ENCODE measurements at places on chromosomes 1 and 21.

DNA sequence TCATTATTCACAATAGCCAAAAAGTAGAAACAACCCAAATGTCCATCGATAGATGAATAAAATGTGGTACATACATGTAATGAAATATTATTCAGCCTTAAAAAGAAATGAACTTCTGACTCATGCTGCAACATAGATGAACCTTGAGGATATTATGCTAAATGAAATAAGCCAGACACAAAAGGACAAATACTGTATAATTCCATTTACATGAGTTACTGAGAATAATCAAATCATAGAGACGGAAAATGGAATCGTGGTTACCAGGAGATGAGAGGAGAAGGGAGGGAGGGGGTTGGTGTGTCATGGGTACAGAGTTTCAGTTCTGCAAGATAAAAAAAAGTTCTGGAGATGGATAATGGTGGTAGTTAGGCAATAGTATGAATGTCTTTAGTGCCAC, 184.1 kb downstream of the PSMG1 start:
- DNase-seq = no peak

DNA sequence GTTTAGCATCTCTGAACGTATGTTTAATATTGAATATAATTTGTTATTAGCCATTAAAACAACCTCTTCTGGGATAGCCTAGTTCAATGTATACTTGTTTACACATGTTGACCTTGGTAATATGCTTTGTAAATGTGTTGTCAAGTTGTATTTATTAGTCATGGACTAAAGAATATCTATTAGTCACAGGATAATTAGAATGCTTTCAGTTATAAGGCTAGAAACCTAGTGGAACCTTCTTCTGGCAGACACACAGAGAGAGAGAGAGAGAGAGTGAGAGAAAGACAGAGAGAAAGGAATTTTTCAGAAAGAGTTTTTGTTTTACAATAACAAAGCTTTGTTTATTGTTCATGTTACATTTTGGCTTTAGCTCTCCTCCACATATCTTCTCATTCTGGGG, 181.1 kb upstream of the APP start:
- DNase-seq = no peak

DNA sequence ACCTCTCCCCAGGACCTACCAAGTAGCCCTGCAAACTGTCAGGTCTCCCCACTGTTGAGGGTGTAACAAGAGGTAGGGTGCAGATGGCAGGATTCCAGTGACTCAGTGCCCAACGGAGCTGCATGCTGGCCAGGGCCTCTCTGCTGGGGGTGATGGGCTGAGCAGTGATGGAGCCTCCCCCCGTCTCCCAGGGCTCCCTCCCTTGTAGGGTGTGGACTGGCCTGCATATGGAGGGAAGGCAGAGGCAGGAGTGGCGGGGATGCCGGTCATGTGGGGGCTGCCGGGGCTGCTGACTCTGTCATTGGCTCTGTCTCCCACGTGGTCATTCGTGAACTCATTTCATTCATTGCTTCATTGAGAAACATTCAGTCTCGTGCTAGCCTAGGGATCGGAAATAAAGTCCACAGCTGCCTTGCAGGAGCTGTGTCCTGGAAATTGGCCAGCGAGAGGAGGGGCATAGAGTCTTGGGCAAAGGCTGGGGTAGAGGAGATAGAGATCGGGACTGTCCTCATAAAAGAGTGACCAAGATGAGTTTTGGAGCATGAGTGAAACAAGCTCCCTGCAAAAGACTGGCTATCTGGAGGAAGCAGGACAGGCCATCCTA, 22.9 kb upstream of the DISP3 start:
- no peak for DNase-seq

DNA sequence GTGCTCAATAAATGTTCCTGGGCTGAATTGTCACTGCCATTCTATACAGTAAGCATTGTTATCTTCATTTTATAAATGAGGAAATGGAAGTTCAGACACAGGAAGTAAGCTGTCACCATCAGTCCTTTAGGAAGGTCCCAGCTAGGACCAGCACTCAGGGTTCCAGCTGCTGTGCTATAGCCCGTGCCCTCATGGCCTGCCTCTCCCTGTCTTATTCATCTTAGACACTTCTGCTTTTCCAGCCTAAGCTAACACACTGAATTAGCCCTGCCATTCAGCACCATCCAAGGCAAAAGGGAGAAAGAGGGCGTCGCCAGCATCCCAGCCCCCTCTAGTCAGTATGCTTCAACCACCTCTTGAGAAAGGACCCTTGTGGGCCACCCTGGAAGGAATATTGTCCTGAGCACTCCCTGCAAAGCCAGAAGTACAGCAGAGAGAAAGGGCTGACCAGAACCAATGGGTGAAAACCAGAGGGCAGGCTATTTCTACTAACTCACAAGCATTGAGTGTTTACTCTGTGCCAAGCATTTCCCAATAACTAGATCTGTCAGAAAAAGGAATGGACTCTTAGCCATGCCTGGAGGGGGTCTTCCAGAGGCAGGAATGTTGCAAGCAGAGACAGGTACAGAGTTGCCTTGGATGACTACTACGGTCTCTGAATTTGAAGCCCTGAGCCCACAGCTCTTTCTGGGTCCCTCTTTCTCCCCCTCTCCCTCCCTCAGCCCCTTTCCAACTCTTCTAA, 77.9 kb upstream of the NFIA start:
- no peak for DNase-seq

DNA sequence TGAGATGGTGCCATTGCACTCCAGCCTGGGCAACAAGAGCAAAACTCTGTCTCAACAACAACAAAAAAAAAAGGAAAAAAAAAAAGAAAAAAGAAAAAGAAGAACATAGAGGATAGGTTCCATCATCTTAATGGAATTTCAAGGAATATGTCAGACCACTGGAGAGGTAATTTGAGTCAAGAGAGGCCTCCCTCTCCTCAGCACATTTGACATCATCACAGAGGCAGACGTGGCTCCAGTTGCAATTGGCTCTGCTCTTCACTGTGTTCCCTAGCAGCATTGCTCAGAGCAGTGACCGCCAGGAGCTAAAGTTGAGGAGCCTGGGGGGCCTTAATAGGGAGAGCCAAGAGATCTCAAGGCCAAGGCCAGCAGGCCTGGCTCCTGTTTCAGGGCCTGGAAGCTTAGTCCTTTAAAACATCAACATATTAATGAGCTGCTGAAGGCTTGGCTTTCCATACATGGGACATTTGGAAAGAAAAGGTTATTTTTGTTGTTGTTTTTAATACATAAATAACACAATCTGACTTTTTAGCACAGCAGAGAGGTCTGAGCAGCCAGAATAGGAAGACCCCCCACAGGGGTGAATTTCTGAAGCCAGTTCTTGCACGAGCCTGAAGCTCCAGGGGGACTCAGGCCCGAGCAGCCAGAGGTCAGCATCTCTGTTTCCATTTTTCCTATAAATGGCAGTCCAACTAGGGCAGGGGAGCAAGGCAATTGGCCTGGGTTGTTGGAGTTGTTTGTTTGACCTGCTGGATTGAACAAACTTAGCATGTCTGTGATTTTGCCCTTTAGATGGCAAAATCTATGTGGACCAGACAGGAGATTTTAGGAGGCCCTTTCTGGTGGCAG, 118.3 kb upstream of the FGGY start:
- no peak for DNase-seq

DNA sequence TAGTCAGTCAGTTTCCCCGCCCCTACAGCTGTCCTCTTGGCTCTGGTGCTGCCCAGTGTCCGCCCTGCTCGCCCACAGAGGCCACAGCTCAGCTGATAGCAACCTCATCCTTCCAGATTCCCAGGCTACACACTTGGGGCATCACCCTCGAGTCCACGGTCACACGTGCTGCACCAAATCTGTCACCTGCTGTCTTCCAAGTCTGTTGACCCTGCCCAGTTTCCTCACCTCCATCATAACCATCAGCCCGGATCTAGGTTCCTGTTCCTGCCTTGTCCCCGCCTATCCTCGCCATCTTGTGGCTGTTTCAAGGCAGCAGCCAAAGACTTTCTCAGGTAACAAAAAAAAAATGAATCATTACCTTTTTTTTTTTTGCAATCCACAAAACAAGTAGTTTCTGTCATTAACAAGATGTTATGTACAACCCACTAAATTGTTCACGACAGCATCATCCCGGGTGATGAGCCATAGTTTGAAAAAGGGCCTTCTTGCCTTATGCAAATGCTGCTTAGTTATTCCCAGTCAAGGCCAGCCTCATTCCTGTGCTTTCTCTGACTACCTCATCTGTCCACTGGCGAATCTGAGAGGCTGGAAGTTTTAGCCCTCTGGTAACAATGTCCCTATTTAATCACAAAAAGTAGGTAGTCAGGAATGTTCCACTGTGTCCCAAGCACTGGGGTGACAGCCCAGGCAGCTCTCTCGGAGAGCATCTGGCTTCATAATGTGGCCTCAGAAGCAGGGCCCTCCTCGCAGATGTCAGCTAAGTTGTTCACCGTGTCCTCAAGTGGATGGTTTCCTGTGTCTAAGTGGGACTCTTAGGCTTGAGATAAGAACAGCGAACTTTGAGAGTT, 4.9 kb upstream of the MIIP start:
- no peak for DNase-seq

- no peak for DNase-seq
Measured at GRCh38 chr1:206080026-206080820, 27.2 kb downstream of the RHEX start.

- no peak for DNase-seq
Measured at GRCh38 chr1:240524356-240525069, 87.4 kb downstream of the GREM2 start.

DNA sequence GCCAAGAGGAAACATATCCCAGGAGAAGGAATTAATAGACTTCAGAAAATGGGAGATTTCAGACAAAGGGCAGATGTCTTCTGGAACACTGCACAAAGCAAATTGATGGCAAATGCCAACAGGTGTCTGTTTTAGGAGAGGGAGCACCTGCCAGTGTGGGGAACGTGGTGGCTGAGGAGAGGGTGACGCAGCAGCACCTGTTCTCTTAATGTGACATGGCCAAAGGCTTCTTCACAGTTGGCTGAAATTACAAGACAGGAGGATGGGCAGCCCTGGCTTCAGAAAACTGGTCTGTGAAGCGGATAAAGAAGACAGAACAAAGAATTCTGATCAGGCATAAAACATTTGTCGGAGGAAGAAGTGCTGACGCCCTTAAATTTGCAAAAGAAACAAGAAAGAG, 178.7 kb upstream of the RUNX1 start:
- DNase-seq = no peak

GRCh38 chr1:211101481-211101880, 32.5 kb downstream of the KCNH1 start:
- DNase-seq = no peak

DNA sequence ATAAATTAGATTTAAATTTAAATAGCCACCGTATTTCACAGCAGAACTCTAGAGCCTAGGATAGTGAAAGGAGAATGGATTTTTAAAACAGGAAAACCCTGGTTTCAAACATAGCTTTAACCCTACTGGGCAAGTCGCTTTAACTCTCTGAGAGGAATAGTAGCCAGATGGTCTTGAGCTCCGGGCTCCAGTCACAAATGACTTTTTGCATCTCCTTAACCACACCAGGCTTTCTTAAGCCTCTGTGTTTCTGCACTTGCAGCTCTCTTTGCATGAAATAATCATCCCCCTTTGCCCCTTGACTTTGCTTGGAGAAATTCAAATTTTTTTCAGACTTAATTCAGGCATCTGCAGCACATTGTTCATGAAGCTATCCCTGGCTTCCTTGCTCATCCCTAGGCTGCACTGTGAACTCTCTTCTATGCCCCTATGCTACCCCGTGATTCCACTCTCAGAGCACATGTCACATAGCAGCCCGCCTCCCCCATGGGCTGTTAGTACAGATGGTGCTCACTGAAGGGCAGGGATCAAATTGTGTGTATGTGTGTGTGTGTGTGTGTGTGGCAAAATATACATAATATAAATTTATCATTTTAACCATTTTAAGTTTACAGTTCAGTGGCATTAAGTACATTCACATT, 68.8 kb upstream of the DAB1 start:
- no peak for DNase-seq

GRCh38 chr1:150563340-150564038, 14.3 kb downstream of the ADAMTSL4 start:
- DNase-seq = no peak

DNA sequence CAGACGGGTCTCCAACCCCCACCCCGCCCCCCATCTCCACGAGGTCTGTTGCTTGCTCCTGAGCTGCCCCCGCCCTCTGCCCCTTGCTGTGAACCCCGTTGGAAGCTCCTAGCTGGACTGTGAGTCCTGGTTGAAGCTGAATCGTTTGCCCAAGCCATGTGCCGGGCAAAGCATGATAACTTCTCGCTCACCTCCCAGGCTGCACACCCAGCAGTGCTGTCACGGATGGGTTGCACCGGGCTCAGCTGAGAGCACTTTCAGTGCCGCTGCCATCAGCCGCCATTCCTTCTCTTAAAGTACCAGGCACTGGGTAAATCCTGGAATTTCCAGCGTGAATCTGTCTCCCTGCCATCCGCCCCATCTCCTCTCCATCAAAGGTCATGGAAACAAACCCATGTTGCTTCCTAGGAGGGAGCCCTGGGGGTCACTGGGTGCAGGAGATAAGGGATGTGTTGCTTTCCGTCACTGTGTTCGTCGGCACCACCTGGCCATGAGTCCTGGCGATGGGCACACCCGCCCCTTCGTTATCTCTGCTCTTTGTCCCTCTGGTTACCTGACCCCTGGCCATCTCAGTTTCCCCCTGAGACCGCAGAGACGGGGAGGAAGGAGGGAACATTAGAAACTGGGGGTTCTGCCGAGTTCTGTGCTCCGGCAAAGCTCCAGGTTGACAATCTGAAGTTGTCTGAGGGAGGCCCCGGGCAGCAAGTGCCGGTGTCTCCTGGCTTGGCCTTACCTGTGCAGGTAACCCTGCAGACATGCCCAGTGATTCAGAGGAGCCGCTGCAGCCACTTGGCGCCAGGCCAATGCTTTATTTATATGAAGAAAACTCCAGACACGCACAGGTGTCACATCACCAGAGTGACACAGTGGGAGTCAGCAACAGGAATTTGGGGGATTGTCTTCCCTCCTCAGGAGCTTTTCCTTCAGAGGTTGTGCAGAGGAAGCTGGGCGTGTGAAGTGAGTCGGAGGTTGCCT, 2.7 kb downstream of the PDE9A start:
- no peak for DNase-seq

DNA sequence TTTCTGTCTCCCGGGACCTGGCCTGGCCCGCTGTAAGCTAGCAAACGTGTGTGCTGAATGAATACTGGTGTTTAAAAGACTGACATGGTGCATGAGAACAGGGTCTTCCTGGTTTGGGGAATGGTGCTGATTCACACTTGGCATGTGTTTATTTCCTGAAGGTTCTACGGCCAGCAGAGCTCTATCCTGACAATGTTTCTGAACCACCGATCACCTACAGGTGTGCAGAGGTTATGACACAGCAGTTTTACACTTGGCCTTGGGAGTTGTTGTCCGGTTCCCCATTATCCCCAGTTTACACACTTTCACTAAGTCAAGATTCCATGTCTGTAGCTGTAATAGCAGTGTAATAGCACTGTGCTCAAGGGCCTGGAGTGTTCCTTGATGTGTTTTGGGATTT, 127.3 kb downstream of the ROR1 start:
- DNase-seq = no peak

GRCh38 chr1:34918386-34918976, 11.0 kb downstream of the DLGAP3 start:
- no peak for DNase-seq

DNA sequence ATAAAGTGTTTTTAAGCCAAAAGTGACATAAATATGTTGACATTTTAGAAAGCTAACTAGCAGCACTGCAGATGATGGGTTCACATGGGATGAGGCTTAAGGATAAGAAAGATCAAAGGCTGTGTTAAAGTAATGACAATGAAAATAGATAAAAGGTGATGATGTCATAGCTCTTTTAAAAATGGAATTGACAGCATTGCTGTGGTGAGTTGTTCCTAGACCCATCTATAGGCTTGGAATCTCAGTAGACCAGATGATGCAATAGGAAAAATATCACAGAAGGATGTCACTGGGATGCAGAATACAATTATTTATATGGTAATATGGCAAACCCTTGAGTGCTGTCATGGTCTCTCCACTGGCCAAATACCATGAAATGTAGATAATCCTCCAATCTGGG, 286.0 kb downstream of the PLA2G4A start:
- no peak for DNase-seq
